ENCODE measurements at places on chromosomes 5 and 9. TPM values are rescaled to one million over a fixed set of nuclear protein-coding genes. Genes with fewer than 3 reads are reported as not detected.

PCDHGA3 gene
- total RNA-seq: 0.80 TPM

SPINK5 gene
- total RNA-seq: 19.7 TPM

CFAP157 gene
- 1.3 TPM for total RNA-seq

PPP3R2 gene
- total RNA-seq: not detected

GRXCR2 gene
- not detected for total RNA-seq

FSTL4 gene
- 2.4 TPM for total RNA-seq

ENTREP1 gene
- 3.7 TPM for total RNA-seq

SLCO6A1 gene
- total RNA-seq: 2.0 TPM

LCN6 gene
- total RNA-seq: not detected

FSD1L gene
- total RNA-seq: 29.5 TPM

TRIM32 gene
- total RNA-seq: 16.8 TPM

PPP1R26 gene
- 50.2 TPM for total RNA-seq

ABLIM3 gene
- total RNA-seq: 0.27 TPM

SIT1 gene
- not detected for total RNA-seq

ZNF879 gene
- 7.9 TPM for total RNA-seq

TSSK1B gene
- total RNA-seq: 0.29 TPM

AKNA gene
- total RNA-seq: 24.6 TPM

IFNA2 gene
- total RNA-seq: not detected

JMY gene
- total RNA-seq: 15.0 TPM

CRB2 gene
- 7.1 TPM for total RNA-seq

HK3 gene
- not detected for total RNA-seq

LIX1 gene
- 0.31 TPM for total RNA-seq

NKD2 gene
- total RNA-seq: 23.9 TPM

CCDC180 gene
- 12.5 TPM for total RNA-seq

C5orf58 gene
- total RNA-seq: not detected

IL13 gene
- total RNA-seq: not detected

STARD4 gene
- total RNA-seq: 41.2 TPM

WDR31 gene
- total RNA-seq: 5.1 TPM

ZNF367 gene
- 5.3 TPM for total RNA-seq

CTNNAL1 gene
- total RNA-seq: 47.8 TPM

PCDHGA6 gene
- 0.80 TPM for total RNA-seq

ERBIN gene
- total RNA-seq: 77.4 TPM

GPR150 gene
- total RNA-seq: not detected

NSMF gene
- 57.4 TPM for total RNA-seq

ADRB2 gene
- 0.22 TPM for total RNA-seq

PCDHGA9 gene
- total RNA-seq: 1.8 TPM

GFI1B gene
- not detected for total RNA-seq
